ENCODE measurements at places on chromosomes 3 and 15. TPM values are rescaled to one million over a fixed set of nuclear protein-coding genes. Genes with fewer than 3 reads are reported as not detected.

Gene MESP2
- total RNA-seq: not detected

Gene EFCC1
- total RNA-seq: 0.11 TPM

Gene ADGRG7
- total RNA-seq: not detected

Gene NR2F2
- not detected for total RNA-seq

Gene LEKR1
- total RNA-seq: 0.55 TPM

Gene CPLX3
- not detected for total RNA-seq

Gene FAM219B
- total RNA-seq: 45.0 TPM

Gene HHLA2
- 1.0 TPM for total RNA-seq

Gene EBLN2
- total RNA-seq: 4.7 TPM

Gene SEMA6D
- not detected for total RNA-seq

Gene LRRC2
- total RNA-seq: 0.04 TPM

Gene SH2D7
- total RNA-seq: not detected

Gene RAB6B
- total RNA-seq: 0.24 TPM

Gene VEPH1
- total RNA-seq: not detected

Gene SQOR
- 98.3 TPM for total RNA-seq

Gene BLM
- 37.0 TPM for total RNA-seq

Gene ADPRH
- total RNA-seq: 6.8 TPM

Gene GABRA5
- not detected for total RNA-seq

Gene AHSG
- not detected for total RNA-seq

Gene SETD5
- 97.2 TPM for total RNA-seq

Gene TMEM158
- 0.13 TPM for total RNA-seq

Gene LOXL1
- 1.3 TPM for total RNA-seq

Gene BCL2A1
- total RNA-seq: 55.8 TPM

Gene TRAIP
- total RNA-seq: 21.9 TPM

Gene CLDN11
- 0.26 TPM for total RNA-seq

Gene COL8A1
- not detected for total RNA-seq

Gene GABRB3
- not detected for total RNA-seq

Gene EIF4G1
- 694 TPM for total RNA-seq

Gene ZBTB20
- 6.5 TPM for total RNA-seq

Gene PLA2G4B
- total RNA-seq: 6.8 TPM

Gene LRIG1
- total RNA-seq: 38.2 TPM

Gene RAP2B
- 18.3 TPM for total RNA-seq

Gene CCDC33
- not detected for total RNA-seq

Gene SLC24A5
- not detected for total RNA-seq

Gene LRTM1
- not detected for total RNA-seq

Gene LRRC31
- not detected for total RNA-seq

Gene ACTRT3
- total RNA-seq: 2.5 TPM

Gene CCDC13
- 0.44 TPM for total RNA-seq

Gene TLE3
- total RNA-seq: 73.1 TPM

Gene ACP3
- not detected for total RNA-seq

Gene INKA1
- 1.7 TPM for total RNA-seq

Gene UQCC5
- 18.2 TPM for total RNA-seq

Gene CMSS1
- total RNA-seq: 140 TPM

Gene TMOD3
- 54.0 TPM for total RNA-seq

Gene TUSC7
- total RNA-seq: not detected

Gene ARPP21
- not detected for total RNA-seq

Gene AP3B2
- 0.16 TPM for total RNA-seq

Gene LRRK1
- 0.79 TPM for total RNA-seq

Gene PPARG
- total RNA-seq: 0.74 TPM

Gene ASB14
- total RNA-seq: not detected

All from CD8-positive, alpha-beta memory T cell (primary cell).